ENCODE measurements at places on chromosomes 5 and 9. TPM values are rescaled to one million over a fixed set of nuclear protein-coding genes. Genes with fewer than 3 reads are reported as not detected.

C5orf52 gene
- not detected for total RNA-seq

SOHLH1 gene
- total RNA-seq = not detected

SIT1 gene
- 0.63 TPM for total RNA-seq

MARCHF11 gene
- not detected for total RNA-seq

SLC36A2 gene
- not detected for total RNA-seq

LNPEP gene
- total RNA-seq = 29.5 TPM

SLC6A7 gene
- not detected for total RNA-seq

VCAN gene
- total RNA-seq = 160 TPM

FOXE1 gene
- not detected for total RNA-seq

DNA sequence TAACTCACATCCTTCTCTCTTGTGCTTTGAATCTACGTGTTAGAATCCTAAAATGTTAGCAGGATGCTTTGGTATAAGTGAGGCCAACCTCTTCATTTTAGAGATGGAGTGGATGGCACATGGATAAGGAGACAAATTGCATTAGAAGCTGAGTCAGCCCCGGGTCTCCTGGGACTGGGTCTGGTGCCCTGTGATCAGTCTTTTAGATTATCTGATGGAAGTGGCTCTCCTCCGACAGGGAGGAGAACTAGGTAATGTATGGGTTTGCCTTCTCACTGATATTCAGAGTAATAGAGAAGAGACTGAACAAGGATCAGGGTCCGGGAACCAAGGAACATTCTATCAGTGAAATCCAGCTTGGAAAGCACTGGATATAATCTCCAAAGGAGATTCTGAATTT, 74.9 kb upstream of the TNFSF8 start:
- DNase-seq = no peak

GRCh38 chr9:126377176-126377509, 50.5 kb downstream of the MVB12B start:
- DNase-seq = no peak

- peak; percentile 76 for DNase-seq
These were observed 23.8 kb upstream of the ZNF622 start for GRCh38 chr5:16489322-16489791.

GRCh38 chr9:113644321-113644720, 180.8 kb downstream of the RGS3 start:
- no peak for DNase-seq

- DNase-seq = no peak
These were observed 159.9 kb upstream of the ADAMTS16 start for GRCh38 chr5:4980201-4980600.

DNA sequence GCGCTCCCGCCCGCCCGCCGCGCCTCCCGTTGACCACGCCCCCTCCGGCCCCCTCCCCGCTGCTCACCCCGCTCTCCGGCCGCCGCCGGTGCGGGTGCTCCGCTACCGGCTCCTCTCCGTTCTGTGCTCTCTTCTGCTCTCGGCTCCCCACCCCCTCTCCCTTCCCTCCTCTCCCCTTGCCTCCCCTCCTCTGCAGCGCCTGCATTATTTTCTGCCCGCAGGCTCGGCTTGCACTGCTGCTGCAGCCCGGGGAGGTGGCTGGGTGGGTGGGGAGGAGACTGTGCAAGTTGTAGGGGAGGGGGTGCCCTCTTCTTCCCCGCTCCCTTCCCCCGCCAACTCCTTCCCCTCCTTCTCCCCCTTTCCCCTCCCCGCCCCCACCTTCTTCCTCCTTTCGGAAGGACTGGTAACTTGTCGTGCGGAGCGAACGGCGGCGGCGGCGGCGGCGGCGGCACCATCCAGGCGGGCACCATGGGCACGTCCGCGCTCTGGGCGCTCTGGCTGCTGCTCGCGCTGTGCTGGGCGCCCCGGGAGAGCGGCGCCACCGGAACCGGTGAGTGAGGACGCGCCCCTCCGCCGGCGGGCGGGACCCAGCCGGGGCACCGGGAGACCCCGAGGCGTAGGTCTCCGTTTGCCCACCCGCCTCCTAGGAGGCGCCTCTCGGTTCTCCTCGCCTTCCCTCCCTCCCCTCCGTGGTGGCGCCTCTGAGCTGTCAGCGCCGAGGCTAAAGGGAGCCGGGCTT, at the start of gene VLDLR:
TSS of gene VLDLR (plus strand) at position 66 of the 739 bp plus-strand sequence. CDS start at position 469, 403 bp downstream.
- peak; percentile 24 for DNase-seq

GRCh38 chr5:131812371-131813160, 15.7 kb upstream of the FNIP1 start:
- peak; percentile 7 for DNase-seq

DNA sequence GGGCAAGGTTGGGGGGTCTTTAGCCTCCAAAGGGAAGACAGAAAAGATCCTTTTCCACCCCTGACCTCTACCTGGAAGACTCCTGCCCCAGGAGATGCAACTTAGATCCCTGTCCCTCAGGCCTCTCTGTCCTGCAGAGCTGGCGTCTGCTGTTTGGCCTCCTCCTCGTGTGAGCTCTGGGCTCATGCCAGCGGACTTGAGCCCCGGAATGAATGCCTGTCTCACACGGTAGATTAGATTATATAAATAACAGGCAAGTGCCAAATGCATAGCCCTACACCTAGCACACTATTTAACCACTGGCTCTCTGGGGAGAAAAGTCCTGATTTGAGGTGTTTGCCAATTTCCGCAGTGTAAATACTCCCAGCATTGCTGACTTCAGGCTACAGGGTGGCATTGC, 1.4 kb upstream of the WNK2 start:
- DNase-seq = no peak

- peak; percentile 43 for DNase-seq
These were observed 41.8 kb upstream of the NFIL3 start for GRCh38 chr9:91465420-91465819.

DNA sequence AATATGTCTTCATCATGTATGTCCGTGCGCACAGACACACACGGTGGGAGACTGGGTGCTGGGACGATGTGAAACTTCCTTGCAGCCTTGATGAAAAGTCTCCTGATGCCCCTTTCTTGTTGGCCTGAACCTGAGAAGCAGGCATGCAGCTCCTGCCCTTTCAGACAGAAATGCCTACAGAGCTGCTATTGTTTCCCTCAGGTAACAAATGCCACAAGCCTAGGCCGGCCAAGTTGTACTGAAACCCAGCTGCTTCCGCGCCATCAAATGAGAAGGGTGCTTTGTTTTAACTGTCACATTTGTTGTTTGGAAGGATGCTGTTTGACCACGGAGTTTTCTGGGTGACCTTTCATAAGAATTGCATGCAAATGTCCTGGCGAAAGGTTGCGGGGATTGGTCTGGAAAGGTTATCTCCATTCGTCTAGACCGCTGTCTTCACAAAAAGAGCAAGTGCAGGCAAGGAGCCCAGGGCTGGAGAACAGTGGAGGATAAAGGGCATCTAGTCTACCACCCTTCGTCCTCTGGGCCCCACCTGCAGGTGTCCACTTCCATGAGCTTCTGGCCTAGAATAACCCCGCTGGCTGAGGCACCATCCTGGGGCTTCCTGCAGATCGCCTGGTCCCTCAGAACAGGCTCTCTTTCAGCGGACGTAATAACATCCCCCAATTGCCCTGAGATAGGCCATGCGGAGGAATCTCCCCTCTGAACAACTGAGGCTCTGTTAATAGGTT, 197.2 kb downstream of the SEMA6A start:
- no peak for DNase-seq

- DNase-seq = no peak
These were observed 127.7 kb upstream of the PIK3R1 start for GRCh38 chr5:68087866-68088265.

- DNase-seq = no peak
These were observed 481.9 kb downstream of the KDM4C start for GRCh38 chr9:7239708-7240107.

- DNase-seq = no peak
These were observed 37.6 kb upstream of the EIF4EBP3 start for GRCh38 chr5:140509898-140510297.

DNA sequence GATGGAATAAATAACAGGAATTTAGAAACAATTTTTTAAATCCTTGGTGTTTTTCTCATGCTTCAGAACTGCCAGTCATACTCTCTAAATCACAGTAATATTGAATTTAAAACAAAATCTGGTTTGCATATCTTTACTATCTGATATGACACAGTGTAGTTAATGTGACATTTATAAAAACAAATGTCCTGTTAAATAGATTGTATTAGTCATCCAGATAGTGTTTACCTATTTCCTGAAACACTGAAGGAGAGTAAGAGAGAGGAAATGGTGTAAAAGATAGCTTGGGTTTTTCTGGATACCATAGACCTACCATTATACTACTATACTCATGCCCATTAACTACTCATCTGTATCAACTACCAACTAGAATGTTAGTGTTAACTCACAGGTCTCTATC, 292.3 kb downstream of the MAN2A1 start:
- DNase-seq = no peak

DNA sequence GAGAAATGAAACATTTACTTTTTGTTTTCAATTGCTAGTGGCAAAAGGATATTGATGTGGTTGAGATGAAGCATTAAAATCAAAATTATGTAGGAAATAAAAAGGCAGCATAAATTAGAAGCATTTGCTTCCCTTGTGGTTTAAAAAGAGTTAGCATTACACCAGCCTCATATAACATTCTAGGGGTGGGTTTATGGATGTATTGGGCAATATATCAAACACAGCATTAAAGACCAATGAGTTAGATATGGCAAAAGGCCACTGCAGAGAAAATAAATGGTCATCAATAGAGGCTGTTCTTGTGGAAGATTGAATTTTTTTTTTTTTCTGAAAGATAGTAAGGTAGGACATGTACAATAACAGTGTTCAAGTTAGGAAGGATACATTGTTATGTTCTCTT, 473.0 kb downstream of the TLR4 start:
- DNase-seq = no peak

DNA sequence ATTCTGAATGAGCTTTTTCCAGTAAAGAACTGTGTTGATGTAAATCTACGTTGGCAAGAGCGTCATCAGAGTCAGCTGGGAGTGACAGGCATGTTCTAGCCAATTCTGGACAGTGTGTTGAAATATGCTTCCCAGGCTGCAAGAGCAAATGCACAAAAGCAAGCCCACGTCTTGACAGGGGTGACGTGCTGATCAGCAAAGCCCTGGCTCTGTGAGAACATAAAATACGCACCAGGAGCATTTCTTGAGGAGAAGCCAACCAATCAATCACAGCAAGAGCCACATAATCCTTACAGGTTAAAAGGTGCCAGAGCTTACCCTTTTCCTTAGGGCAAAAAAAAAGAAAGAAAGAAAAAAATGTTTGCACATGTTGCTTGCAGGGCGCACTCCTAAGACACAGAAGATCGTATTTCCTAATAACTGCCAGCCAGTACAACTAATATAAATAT, 148.1 kb downstream of the PDE4D start:
- peak; percentile 89 for DNase-seq

- peak; percentile 17 for DNase-seq
These were observed 146.8 kb upstream of the SPEF2 start for GRCh38 chr5:35470866-35471265.

GRCh38 chr9:28464481-28465216, 891.4 kb upstream of the C9orf72 start:
- DNase-seq = no peak

DNA sequence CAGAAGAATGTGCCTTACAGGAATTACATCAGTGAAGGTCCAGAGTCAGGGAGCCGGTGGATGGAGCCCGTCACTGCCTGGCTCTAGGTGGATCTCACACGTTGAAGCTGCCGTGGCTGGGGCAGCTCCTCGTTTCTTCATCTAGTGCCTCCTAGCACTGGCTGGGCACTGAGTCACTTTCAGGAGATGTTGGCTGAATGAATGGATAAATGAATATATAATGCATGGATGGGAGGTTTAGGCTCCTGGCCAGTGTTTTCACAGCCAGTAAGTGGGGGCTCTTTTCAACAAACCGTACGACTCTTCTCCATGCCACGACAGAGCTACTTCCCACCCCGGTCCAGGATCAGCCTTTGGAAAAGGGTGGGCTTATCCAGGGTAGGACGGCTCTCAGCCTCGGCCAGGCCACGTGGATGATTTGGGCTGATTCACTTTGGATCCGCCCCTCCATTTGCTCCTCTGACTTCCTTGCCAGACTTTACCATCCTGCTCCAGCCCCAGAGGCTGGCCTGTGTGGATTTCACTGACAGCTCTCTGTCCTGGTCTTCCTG, 1.3 kb upstream of the SH3PXD2B start:
- peak; percentile 79 for DNase-seq

DNA sequence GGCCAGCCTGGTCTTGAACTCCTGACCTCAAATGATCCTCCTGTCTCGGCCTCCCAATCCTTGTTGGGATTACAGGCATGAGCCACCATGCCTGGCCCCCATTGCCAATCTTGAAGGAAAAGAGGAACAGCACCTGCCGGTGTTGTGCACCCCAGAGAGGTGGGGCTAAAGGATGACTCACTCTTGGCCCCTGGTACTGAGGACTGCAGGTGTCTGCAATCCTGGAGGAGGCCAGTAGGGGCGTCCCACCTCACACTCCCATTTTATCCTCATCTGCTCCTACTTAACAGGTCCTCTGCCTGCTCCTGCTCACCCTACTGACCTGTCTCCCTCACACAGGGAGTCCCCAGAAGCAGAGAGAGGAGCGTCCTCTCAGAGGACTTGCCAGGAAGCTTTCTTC, 390.4 kb downstream of the ARHGEF28 start:
- DNase-seq = no peak

- no peak for DNase-seq
These were observed 348.7 kb upstream of the GRIN3A start for GRCh38 chr9:102087141-102087540.

Measured in LHCN-M2 (cell line).